Stimulated activated CD8-positive, alpha-beta memory T cell treated with anti-CD3 and anti-CD28 coated beads, Interleukin-2, amount 100 ng/mL, for 1 hour (primary cell): ENCODE measurements at places on chromosomes 12 and 14.

GRCh38 chr14:78157494-78158437, 12.4 kb upstream of the NRXN3 start:
- DNase-seq = no peak

- DNase-seq = no peak
Observed at GRCh38 chr14:22824711-22825359, 4.9 kb upstream of the MRPL52 start.

GRCh38 chr12:12201274-12201758, 65.5 kb downstream of the LRP6 start:
- DNase-seq = no peak

DNA sequence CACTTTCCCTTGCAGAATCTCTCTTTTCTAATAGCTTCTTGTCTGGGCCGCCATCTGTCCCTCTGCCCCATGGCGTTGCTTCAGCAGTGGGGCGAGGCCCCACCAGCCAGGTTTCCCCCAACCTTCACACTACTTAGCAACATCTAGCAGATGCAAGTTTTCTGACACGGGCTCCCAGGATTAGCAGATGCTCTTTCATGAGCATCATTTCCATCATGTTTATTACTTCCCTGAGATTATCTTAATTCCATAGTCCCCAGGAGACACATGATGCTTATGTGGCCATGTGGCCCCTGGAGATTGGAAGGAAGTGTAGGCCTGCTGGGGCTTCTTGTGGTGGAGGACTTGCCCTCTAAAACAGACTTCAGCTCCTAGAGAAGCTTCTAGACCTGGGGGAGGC, 102.0 kb upstream of the MYL2 start:
- DNase-seq = no peak

- no peak for DNase-seq
Observed at GRCh38 chr12:47744005-47744651, 14.6 kb downstream of the RAPGEF3 start.
